NCI-H2107 (cell line): ENCODE measurements at places on chromosomes 3 and 15.

- DNase-seq: no peak
Observed at GRCh38 chr3:161540594-161540993, 44.0 kb downstream of the OTOL1 start.

DNA sequence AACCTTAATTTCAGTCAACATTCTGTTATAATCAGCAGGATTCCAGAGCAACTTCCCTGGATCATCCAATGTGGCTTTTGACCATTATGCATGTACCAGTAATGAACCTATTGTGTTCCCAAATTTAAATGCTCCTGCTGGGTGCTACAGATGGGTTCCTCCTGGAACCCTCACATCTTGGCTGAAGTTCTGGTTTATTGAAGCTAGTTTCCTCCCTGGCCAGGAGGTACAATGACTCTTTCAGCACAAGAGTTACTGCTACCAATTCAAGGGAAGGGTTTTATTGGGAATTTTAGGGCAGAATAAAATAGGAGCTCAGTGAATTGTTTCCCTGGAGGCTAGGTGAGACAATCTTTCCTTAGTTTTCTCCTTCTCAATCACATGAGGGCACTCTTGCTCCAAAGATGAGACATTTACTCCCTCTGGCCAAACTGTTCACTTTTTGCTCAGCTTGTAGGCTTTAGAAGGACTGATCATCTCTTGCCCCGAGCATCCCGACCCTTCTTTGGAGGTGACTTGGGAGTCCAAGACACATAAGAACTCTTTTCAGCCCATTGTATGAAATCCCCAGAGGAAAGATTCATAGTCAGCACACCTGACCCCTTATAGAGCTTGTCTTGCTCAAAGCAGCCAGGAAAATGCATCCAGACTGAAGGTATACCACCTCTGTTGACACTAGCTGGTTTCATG is 8.8 kb upstream of the NPHP3 start:
- DNase-seq: peak; percentile 58

DNA sequence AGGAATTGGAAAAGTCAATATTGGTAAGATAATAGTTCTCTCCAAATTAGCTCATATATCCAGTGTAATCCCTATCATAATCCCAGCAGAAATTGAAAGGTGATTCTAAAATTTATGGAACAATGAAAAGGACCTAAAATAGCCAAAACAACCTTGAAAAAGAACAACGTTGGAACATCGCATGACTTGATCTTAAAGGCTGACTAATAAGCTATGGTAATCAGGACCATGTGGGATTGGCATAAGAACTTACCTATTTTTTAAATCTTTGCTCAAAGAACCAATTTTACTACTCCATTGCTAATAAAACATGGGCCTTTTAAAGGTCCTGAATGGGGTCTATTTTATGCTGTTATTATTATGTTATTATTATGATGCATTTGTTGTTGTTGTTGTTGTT is 40.9 kb downstream of the B3GNT5 start:
- no peak for DNase-seq

DNA sequence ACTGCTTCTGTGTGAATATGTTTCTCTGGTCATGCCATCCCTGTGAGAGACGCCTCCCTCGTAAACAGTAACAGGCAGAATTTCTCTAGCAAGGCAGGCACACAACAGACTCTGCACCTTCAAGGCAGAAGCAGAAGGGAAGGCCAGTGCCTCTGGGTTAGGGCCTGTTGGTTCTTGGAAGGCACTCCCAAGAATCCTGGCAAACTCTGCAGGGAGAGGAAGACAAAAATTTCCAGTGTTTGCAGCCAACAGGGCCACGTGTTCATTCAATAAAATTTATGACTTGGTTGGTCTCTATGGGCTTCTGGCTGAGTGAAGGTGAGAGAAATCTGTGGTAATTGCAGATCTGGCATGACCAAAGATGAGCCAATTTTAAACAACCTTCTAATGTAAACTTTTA is 39.3 kb downstream of the NFKBIZ start:
- no peak for DNase-seq

DNA sequence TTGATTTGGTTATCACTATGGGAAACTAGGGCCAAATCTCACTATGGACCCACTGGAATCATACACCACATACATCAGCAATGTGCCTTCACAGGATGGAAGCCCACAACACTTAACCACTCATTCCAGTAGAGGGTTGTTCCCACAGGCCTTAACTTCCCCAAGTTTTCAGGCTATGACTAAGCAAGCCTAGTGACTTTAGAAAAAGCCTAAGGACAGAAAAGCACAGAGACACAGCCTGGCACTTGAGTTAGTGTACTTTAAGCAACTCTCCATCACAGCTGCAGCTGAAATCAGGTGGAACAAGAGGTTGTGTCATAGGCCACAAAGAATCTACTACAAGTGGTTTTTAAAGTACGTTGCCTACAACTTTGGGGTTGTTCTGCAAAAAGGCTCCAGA is 128.7 kb downstream of the LRRN1 start:
- no peak for DNase-seq

DNA sequence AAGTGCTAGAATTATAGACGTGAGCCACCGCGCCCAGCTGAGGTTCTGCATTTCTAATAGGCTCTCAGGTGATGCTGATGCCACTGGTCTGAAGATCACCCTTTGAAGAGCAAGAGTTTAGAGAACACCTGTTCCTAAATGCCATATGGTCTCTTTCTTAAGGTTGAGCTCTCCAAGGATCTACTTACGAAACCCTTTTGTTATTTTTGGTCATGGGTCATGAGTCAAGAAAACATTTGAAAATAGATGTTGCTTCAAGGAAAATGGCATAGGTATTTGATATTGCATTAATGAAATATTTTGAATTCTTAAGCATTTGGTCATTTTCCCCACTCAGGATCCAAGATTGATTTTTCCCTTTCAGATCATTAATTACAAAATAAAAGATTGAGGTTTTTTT is 74.7 kb upstream of the SOX2 start:
- no peak for DNase-seq

DNA sequence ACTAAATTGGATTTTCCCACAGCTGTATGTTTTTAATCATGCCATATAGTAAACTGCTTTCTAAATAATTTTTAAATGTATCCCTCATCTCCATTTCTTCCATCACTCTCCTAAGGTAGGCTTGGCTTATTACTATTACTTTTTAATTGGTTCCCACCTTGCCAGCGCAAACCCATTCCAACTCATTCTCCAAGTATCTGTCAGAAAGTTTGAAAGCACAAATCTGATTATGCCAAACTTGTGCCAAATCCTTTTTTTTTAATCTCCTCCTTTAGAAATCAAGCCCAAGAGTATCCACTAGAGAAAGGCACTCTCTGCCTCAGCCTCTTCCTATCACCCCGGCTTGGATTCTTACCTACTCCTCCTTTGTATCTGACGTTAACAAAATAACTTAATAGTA is 784.5 kb downstream of the TBL1XR1 start:
- DNase-seq: no peak

DNA sequence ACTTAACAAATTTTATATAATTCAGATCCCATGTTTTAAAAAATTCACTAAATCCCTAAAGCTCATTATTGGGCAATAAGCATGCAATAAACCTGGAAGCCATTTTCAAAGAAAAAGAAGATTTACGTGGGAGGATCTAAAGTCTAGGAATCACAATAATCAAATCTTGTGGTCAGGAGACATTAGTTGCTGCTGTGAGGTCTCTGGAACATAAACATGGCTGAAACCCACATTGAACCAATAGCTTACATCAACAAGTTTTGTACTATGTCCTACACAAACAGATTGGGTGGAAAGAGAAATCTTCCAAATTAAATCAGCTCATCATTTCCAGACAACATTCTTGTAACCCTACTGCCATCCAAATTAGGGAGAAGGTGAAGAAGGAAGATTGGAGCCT is 121.9 kb upstream of the EPHA3 start:
- no peak for DNase-seq

DNA sequence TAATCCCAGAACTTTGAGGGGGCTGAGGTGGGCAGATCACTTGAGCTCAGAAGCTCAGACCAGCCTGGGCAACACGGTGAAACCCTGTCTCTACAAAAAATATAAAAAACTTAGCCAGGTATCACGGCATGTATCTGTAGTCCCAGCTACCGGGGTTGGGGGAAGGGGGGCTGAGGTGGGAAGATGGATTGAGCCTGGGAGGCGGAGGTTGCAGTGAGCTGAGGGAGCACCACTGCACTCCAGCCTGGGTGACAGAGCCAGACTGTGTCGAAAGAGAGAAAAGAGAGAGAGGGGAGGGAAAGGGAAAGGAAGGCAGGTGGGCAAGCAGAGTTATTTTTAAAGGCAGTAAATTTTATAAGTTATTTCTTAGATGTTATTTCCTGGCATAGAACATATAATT is 368.1 kb downstream of the ULK4 start:
- no peak for DNase-seq

DNA sequence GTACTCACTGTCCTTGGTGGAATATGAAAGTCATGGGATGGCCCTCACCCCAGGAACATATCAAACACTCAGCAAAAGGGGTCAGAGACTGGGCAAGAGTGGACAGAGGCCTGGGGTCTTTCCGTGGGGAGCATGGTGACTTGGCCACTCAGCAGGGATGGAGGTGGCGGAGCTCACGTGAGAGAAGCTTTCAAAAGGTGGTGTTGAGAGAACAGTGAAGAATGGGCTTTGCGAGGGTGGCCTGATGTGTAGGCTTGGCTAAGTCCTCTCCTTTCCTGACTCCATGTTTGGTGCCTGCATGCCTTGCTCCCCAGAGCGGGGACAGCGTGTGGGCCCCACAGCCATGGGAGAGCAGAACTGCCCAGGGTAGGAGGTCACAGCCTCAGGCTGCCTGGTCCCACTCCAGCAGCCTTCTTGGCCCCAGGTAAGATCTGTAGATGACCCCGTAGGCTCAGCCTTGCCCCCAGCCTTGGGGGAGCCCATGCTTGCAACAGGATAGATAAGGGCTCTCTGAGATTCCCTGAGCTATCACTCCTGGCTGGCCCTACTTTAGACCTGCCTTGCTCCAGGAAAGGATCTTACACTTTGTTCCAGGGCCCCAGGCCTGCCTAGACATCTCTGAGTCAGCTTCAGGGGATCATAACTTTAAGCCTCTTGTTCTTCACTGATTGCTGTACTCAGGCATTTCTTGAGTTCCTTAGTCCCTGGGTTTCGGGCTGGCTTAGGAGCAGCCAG is 17.0 kb downstream of the RPLP1 start:
- no peak for DNase-seq

DNA sequence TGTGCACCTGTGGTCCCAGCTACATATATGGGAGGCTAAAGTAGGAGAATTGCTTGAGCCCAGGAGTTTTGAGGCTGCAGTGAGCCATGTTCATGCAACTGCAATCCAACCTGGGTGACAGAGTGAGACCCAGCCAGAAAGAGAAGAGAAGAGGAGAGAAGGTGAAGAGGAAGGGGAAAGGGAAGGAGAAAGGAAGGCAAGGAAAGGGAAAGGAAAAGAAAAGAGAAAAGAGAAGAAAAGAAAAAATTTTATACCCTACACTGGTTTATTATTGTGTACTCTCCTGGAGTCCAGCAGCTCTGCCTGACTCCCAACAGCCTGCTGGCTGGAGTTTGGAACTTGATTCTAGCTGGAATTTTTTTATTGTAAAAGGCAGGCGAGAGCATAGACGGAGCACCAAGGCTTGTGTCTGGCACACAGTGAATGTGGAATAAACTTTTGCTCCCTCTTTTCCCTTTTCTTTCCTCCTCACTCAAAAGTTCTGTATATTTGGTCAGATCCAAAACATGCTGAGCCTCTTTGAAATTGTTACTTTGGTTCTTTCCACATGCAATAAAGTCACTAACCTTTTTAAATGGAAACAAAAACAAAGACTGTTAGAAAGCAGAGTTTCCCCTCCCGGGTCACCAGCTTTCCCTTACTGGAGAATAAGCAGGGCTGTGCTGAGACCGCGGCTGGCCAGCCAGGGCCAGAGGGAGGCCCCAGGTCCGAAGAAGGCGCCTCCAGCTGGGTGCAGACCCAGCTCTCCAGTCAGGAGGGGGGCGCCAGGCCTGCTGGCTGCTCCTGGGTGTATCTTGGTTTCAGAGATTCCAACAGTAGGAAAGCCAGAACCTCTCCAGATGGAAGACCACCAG is 9.9 kb downstream of the THSD4 start:
- no peak for DNase-seq

DNA sequence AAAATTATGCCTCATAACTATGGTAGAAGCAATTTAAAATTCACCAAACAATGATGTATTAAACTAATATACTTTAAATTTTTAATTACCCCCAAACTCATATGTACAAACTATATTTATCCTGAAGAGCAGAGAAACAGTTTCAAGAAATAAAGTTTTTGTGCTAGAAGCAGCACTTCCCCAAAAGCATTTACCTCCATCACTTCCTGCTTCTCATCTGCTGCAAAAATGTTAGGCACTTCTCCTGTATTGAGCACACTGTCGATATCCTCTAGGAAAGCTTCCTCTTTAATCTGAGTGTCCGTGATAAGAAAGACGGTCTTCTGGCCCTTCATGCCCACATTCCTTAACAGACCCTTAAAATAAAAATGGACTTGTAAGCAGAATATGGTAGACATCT is 101.5 kb upstream of the ASB14 start:
- no peak for DNase-seq

DNA sequence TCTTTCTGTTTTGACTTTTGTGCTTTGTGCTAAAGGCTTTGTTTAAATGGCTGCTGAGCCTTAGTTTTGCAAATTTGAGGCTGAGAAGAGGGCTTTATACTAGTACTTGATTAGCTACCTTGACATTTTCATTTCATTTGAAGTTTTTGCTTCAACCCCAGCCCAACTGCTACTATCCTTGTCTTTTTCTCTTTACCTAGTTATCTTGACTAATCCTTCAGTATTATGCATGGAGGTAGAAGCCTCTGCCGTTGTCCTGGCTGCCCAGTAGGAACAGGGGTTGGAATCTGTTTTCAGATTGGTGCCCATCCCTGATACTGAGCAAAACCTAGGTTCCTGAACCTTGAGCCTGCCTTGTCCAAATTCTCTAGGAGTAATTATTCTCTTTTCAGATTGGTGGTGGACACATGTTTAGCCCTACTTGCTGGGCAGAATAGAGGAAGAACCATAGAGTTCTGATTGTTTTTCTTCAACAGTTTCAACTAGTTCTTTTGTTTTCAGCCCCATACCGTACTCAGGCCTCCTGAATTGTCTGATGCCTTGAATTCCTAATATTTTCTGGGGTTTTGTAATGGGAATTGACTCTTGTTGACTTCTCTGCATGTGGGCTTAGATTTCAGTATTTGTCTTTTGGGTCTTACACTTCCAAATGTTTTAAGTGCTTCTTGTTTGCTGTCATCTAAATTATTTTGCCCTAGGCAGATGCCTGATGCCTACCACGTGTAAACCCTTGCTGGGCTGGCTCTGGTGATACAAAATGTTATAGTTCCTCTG is 143.2 kb downstream of the DOCK3 start:
- DNase-seq: no peak

GRCh38 chr15:75727851-75728715 is 15.4 kb upstream of the CSPG4 start:
- no peak for DNase-seq

GRCh38 chr15:64038878-64039610 is 7.2 kb downstream of the DAPK2 start:
- no peak for DNase-seq

GRCh38 chr3:114632757-114633424 is 339.1 kb downstream of the TIGIT start:
- DNase-seq: no peak
